Stimulated activated CD4-positive, alpha-beta T cell treated with anti-CD3 and anti-CD28 coated beads, Interleukin-12 subunit alpha, Interleukin-12 subunit beta, amount 100 ng/mL, for 4 hours (primary cell): ENCODE measurements at places on chromosomes 5 and 9.

DNA sequence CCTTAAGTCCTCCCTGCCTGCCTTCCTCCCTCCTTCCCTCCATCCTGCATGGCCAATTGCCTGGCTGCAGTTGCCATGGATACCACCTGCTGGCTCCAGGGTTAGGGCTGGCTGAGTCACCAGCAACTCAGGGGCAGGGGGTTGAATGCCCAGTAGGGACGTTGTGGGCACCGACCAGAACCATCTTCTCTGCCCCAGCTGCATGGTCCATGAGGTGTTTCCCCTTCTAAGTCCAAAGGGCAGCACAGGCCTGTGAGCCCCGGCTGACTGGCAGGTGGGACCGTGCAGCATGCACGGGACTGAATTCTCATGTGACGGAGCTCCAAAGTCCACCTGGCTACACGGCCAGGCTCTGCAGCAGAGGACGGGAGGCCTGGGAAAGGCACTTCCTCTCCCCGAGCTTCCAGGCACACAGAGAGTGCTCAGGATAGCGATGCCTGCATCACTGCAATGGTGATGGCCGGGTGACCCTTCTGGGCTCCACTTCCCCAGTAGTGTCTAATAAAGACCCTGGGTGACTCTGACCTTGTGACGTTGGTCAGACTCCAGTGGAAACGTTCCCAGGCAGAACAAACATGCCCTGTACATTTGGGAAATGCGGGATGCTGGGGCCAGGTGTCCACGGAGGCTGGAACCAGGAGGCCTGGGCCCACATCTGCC is 5.7 kb downstream of the ASS1 start:
- DNase-seq: no peak

DNA sequence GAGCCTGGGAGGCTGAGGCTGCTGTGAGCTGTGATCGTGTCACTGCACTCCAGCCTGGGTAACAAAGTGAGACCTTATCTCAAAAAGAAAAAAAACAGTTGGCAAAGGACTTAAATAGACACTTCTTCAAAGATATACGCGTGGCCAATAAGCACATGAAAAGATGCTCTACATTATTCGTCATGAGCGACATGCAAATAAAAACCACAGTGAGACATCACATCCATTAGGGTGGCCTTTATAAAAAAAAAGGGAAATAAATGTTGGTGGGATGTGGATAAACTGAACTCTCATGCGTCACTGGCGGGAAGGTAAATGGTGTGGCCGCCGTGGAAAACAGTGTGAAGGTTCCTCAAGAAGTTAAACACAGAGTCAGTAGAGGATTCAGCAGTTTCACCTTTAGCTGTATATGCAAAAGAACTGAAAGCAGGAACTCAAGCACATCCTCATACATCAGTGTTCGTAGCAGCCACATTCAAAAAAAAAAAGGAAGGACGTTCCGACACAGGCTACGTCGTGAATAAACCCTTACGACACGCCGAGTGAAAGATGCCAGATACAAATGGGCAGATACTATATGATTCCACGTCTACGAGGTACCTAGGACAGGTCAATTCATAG is 24.5 kb upstream of the NRARP start:
- no peak for DNase-seq

DNA sequence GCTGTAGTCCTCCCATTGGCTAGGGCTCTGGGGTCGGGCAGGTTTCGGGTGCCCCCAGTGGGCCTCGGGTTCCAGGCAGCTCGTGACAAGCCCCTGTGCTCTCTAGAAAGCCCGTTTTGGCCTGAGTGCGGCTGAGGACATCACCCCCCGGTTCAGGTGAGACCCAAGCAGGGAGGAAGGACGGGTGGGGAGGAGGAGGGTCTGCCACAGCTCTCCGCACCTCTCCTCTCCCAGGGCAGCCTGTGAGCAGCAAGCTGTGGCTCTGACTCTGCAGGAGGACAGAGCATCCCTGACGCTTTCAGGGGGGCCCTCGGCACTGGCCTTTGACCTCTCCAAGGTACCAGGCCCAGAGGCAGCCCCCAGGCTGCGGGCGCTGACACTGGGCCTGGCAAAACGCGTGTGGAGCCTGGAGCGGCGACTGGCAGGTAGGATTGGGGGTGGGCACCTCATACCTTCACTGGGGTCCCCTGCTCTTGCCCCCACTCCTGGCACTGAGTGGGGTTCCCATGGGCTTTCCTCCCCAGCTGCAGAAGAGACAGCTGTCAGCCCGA is 672 bp downstream of the PAXX start:
- no peak for DNase-seq

GRCh38 chr5:61817472-61818326 is 485.6 kb downstream of the ZSWIM6 start:
- DNase-seq: no peak

- DNase-seq: no peak
Observed at GRCh38 chr5:6818594-6819511, 105.6 kb downstream of the TENT4A start.
